GM12892 (cell line): ENCODE measurements at places on chromosomes 11 and 22.

DNA sequence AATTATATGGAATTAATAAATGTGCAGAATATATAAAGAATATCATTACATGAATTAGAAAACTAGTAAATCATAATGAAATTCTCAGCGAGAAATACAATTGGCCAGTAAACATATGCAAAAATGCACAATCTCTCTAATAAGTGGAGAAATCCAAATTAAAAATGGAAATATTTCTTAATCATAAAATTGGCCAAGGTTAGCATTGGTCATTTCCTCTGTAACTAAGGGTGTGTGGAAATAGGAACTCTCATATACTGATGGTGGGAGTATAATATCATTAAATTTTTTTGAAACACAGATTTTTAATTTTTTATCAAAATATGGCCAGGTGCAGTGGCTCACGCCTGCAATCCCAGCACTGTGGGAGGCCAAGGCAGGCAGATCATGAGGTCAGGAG lies 7.6 kb upstream of the ZNF74 start:
- DNase-seq = no peak

DNA sequence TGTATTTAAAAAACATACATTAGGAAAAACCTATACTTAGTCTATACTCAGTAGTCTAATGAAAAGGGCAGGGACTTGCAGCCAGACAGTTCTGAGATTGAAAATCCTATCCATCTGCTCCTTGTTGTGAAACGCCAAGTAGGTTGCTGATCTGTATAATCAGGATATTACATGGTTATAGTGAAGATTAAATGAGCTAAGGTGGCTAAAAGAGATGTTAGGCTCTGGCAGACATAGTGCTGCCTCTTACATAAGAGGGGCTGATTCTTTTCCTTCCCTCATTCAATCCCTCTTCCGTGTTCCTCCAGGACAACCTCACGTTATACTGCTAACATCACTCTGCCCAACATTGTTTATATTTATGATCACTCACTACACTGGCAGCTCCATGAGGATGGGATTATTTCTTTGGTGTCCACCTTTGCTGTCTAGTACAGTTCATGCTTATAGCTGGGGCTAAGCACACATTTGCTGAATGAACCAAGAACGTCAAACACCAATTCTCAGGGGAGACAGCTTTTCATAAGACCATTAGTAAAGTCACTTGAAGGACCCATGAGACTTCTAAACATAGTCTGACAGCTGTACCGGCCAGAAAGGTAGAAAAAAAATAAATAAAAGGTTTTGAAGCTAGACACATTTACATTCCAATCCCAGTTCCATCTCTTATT lies 46.3 kb downstream of the GAB2 start:
- no peak for DNase-seq

GRCh38 chr22:48772286-48772907 lies 1055.3 kb downstream of the BRD1 start:
- DNase-seq = no peak

DNA sequence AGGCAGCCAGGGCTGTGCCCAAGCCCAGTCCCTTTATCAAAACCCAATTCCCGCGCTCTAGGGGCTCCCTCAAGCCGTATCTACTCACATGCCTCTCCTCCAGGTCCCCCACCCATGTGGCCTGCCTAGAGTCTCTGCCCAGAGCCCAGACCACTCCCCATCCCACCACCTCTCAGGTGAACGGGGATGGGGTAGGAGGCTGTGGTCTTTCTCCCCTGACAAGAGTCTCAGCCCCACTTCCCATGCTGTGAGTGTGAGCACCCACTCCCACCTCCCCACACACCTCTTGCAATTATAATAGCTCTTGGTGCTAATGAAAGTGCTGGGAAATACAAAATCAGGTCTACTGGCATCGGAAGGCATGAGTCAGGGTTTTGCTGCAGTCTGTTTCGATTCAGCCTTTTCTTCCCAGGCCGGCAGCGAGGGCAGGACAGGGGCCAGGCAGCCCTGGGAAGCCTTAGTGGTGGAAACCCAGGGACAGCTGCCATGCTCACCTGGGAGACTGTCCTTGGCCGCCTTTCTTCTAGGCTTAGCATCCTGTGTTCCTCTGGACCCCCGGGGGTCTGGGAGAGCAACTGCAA lies 16.7 kb upstream of the TMPRSS4 start:
- no peak for DNase-seq

- DNase-seq = no peak
These were observed 1.6 kb upstream of the WT1 start for GRCh38 chr11:32436751-32437494.

GRCh38 chr11:119513131-119513805 lies 90.3 kb upstream of the THY1 start:
- no peak for DNase-seq

- no peak for DNase-seq
These were observed 63.7 kb downstream of the MAML2 start for GRCh38 chr11:96279018-96279895.

DNA sequence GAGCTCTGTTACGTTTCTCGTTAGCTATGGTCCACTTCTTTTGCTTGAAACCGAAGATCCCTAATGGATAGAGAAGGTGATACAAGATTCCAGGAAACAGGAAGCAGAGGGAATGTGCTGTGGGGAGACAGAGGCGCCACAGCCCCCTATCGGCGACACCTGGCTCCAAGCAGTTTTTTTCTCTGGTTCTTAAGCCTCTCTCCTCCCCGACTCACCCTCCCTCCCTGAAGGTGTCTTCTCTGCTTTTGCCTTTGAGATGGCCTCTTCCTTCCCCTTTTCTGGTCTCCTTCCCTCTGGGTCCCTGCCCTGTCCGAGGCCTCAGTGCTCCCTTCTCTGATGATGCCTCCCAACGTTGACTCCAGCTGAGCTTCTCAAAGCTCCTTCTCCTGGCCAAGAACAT lies 14.2 kb upstream of the APOBEC3A start:
- DNase-seq = no peak

DNA sequence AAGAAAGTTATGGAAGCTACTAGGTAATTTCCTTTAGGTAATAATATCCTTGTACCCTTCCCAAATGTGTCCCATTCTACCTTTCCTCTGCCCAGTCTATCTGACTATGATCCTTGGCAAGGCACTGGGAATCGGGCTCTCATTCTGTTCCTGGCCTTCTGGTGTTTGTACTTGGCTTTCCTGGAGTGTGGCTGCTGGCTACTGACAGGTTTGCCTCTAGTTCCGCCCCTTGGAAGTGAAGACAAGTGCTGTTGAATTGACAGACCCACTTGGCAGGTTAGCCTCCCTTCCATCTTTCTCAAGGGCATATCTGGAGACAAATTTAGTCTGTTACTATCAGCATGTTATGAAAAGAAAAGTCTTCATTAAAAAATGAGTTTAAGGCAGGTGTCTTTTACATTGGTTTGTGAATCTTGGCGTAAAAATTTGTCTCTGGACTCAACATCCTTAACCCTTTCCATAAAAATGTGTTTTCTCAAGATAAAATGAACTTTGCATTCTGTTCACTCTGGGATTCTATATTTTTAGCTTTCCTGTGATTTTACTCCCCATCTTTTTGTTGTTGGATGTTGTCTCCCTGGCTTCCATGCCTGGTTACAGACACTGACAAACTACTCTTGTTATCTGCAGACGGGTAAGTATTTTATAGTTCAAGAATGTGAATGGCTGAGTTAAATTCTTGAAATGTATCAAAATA lies 287.4 kb upstream of the PDGFD start:
- DNase-seq = no peak

DNA sequence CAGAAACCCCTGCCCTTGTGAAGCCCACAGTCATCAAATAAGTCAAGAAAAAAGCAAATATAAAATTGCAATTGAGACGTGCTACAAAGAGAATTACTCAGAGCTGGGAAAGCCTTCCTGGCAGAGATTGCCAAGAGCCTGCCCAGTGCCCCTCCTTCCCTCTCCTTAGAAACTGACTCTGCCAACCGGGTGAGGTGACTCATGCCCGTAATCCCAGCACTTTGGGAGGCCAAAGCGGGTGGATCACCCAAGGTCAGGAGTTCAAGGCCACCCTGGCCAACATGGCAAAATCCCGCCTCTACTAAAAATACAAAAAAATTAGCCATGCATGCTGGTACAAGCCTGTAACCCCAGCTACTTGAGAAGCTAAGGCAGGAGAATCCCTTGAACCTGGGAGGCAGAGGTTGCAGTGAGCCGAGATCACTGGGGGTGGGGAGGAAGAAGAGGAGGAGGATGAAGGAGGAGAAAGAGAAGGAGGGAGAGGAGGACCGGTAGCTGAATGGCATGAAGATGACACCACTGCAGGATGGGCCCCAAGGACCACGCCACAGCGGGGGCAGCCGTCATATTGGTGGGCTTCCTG lies 76.1 kb upstream of the RTL6 start:
- no peak for DNase-seq

- no peak for DNase-seq
These were observed 11.9 kb downstream of the ZNF202 start for GRCh38 chr11:123729602-123730001.

DNA sequence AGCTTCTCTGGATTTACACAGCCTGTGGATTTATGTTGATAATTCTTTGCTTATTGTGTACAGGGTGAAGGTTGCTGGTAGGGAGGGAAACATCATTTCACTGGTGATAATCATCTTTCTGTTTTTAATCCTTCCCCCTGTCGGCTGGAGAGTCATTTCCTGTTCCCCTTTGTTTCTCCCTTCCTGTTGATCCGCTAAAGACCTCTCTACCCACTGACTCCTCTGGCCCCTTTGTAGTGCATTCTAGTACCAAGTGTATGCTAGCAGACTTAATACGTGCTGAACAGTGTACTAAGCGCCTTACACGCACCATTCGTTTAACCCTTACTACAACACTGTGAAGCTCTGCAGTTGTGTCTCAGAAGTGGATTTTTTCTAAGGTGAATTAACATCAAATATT lies 19.0 kb upstream of the OR9Q1 start:
- DNase-seq = no peak

DNA sequence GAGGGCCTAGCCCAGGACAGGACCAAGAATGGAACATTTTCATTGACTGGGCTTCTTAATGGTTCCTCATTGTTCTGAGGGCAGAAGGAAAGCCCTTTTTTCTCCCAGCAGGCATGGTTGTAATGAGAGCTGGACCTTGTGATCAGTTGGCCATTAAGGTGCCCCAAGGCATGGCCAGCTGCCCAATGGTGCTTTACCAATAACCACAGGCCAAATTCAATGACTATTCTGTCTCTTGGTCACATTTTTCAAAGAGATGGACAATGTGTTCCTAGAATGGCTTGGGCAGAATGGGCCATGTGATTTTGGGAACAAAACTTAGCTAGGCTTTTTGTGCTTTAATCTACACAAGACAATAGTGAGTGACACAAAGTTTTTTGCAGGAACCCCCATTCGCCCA lies 7.3 kb downstream of the NAV2 start:
- no peak for DNase-seq

DNA sequence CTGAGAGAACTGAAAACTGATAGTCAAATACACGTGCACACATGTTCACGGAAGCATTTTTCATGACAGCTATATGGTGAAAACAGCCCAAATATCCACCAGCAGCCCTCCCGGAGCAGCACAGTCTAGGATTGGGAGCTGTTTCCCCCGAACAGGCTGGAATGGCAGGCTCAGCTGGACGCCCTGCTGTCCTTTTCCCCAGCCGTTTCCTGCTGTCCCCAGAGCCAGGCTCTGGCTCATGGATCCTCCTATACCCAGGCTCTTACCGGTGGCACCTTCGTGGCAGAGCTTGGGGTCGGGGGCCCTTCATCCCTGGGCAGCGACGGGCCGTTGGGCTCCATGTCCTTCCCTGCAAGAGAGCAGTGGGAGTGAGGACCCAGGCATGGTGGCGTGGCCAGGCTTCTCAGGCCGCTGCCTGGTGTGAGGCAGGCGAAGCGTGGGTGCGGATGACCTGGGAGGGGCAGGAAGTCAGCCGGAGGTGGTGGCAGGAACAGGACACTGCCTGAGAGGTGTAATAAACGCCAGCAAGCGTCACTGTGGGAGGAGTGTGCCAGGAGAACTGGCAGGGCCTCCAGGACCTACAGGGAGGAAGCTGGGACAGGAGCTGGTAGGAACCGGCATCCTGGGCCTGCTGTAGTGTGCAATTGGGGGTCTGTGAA lies 38.8 kb downstream of the OSBPL5 start:
- DNase-seq = no peak

DNA sequence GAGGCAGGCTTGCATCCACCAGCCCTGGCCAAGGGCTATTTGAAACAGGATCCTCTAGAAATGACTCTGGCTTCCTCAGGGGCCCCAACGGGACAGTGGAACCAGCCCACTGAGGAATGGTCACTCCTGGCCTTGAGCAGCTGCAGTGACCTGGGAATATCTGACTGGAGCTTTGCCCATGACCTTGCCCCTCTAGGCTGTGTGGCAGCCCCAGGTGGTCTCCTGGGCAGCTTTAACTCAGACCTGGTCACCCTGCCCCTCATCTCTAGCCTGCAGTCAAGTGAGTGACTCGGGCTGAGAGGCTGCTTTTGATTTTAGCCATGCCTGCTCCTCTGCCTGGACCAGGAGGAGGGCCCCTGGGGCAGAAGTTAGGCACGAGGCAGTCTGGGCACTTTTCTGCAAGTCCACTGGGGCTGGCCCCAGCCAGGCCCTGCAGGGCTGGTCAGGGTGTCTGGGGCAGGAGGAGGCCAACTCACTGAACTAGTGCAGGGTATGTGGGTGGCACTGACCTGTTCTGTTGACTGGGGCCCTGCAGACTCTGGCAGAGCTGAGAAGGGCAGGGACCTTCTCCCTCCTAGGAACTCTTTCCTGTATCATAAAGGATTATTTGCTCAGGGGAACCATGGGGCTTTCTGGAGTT lies 13.3 kb downstream of the IL10RA start:
- no peak for DNase-seq

GRCh38 chr11:130904380-130904779 lies 11.9 kb downstream of the SNX19 start:
- DNase-seq = no peak

DNA sequence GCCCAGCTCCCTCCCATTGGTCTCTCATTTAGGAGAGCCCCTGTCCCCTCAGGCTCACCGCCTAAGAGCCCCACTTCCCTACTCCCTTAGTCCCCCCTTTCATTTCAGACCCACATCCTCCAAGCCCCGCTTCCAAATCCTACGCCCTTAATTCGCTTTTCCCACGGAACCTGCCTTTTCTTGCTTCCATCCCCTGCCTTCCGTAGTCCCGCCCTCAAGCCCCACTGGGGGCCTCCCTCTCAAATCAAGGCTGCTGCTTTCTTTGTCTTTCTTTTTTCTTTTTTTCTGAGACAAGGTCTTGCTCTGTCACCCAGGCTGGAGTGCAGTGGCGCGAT lies 396 bp downstream of the CCDC157 start:
- DNase-seq = no peak

GRCh38 chr22:28017859-28018258 lies 98.8 kb upstream of the PITPNB start:
- DNase-seq = no peak

DNA sequence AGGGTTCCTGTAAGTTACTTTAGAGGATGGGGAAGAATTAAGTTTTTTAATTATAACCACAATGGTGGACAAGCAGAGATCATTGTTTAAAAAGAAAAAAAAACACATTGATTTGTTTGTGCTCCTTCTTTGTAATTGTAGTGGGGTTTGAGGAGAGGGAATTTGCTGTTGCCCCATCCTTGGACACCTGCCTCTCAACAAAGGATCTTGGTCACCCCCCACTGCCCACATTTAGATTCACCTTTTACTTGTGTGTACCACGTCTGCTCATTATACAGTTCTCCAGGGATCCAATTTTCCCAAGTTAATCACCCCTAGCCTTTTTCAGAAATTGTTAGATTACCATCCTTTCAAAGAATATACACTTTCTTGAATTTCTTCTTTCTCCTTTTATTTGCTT lies 53.0 kb downstream of the DNAJC24 start:
- no peak for DNase-seq
